Neuronal stem cell (in vitro differentiated cells): ENCODE measurements at places on chromosomes 2 and 18.
A peak's percentile ranks its signal among the peaks of the same experiment; 100 is the strongest.

- no peak overlapping the region for H3K27ac ChIP-seq
- DNase-seq = no peak
- no peak overlapping the region for H3K4me3 ChIP-seq
- no peaks in the 10 kb centered on the region for H3K27me3 ChIP-seq
- H3K36me3 ChIP-seq = no peaks in the 10 kb centered on the region
Measured at GRCh38 chr2:120226316-120226715, 3.1 kb upstream of the TMEM185B start.

GRCh38 chr2:171345971-171346722 lies 87.6 kb downstream of the METTL8 start:
- H3K36me3 ChIP-seq = no peaks in the 10 kb centered on the region
- H3K4me3 ChIP-seq = no peak overlapping the region
- no peak overlapping the region for H3K27ac ChIP-seq
- H3K4me1 ChIP-seq = no peaks in the 10 kb centered on the region

DNA sequence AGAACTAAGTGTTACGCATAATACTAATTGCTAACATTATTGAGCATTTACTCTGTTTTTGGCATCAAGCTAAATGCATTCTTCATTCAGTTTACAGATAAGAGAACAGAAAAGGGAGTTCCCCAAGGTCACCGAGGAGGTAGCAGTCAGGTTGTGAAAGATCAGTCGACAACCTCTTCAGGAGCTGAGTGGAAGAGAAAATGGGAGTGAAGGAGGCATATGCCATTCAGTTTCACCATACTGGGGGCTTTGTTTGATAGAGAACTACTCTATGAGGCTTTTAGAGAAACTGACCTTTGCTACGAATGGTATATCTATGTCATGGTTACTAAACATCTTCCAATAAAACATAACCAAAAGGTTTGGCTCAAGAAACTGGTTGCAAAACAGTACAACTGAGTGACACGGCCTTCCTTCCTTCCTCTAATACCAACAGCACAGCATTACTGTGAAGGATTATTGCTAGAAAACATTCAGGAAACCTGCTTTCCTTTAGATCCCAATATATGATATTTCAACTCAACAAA lies 112.1 kb downstream of the RBMS1 start:
- DNase-seq = no peak
- no peaks in the 10 kb centered on the region for H3K36me3 ChIP-seq
- H3K4me1 ChIP-seq = peaks cover 12% of the 10 kb centered on the region
- no peak overlapping the region for H3K4me3 ChIP-seq

- no peak overlapping the region for H3K27ac ChIP-seq
- H3K36me3 ChIP-seq = no peaks in the 10 kb centered on the region
- peaks cover 5% of the 10 kb centered on the region for H3K4me1 ChIP-seq
- DNase-seq = peak; percentile 43
- H3K27me3 ChIP-seq = no peaks in the 10 kb centered on the region
- H3K4me3 ChIP-seq = no peak overlapping the region
Measured at GRCh38 chr2:218074031-218074430, 5.0 kb downstream of the RUFY4 start.

GRCh38 chr2:1972422-1972821 lies 228.1 kb upstream of the PXDN start:
- H3K4me1 ChIP-seq = peaks cover 13% of the 10 kb centered on the region
- no peak overlapping the region for H3K27ac ChIP-seq
- DNase-seq = no peak
- no peaks in the 10 kb centered on the region for H3K36me3 ChIP-seq
- H3K27me3 ChIP-seq = no peaks in the 10 kb centered on the region
- no peak overlapping the region for H3K4me3 ChIP-seq

DNA sequence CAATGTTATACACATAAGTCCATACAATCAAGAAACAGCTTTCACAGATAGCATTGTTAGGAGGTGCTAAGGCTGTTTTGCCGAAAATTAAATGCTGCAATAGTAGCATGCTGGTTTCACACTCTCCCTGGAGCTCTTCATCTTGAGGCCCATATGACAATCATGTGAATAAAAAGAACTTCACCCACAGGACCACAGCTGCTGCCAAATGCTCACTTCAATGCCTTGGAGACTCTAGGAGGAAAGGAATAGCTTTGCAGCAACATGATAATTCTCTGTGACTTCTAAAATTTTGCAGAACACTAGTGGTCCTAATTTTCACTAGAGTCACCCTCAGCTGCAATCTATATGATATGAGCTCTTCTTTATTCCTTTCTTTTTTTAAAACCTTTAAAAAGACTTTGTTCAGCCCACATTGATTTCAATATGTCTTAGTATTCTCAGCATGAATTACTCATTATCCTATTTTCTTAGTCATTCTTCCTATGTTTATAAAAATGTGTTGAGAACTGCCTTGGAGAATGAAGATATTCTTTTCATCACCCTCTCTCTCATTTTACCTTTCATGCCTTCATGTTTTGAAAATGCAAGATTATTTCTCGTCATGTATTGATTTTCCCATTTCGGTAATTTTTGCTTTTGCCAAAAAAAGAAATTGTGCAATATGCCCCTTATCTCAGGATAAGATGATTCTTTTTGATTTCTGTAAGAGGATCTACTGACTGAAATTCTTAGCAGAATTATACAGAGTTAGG lies 108.2 kb downstream of the PDE1A start:
- H3K36me3 ChIP-seq = no peaks in the 10 kb centered on the region
- H3K4me1 ChIP-seq = no peaks in the 10 kb centered on the region
- H3K4me3 ChIP-seq = no peak overlapping the region
- H3K27me3 ChIP-seq = no peaks in the 10 kb centered on the region

DNA sequence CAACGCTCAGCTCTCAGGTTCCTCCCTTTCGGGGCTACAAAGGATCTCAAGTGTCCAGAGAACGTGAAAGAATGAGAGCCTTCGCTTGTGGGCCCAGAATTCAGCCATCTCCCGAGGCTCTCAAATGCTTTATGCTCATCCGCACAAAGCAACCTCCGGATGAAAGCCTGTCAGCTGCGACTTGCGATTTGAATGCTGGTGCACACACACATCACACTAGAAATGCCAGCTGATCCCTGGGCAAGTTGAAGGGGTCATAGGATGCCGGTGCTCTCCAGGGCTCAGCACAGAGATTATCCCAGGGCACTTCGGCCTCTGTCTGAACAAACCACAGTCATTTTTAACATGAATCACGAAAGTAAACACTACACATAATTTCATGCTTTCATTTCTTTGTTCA lies 141.8 kb upstream of the MYT1L start:
- no peak overlapping the region for H3K27ac ChIP-seq
- H3K4me3 ChIP-seq = no peak overlapping the region
- H3K27me3 ChIP-seq = no peaks in the 10 kb centered on the region
- DNase-seq = no peak
- no peaks in the 10 kb centered on the region for H3K4me1 ChIP-seq
- H3K36me3 ChIP-seq = no peaks in the 10 kb centered on the region

DNA sequence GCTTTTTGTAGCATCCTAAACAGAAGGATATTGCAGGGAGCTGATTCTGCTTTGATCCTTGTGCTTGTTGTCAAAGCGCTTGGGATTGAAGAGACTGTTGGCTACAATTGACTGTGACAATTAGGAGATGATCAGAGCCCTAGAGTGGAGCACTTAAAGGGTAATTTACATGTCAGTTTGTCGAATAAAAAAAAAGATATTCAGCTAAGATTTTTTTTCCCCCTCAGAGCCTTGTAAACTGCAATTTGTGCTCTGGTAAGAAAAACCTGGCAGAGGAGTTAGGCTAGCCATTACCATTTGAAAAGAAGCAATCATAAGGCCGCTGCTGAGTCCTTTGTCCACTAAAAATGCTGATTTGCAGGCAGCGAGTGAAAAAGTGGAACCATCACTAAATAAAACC lies 47.8 kb upstream of the ZEB2 start:
- no peaks in the 10 kb centered on the region for H3K36me3 ChIP-seq
- H3K27ac ChIP-seq = peak overlapping the region; percentile 26
- peaks cover 10% of the 10 kb centered on the region for H3K4me1 ChIP-seq

DNA sequence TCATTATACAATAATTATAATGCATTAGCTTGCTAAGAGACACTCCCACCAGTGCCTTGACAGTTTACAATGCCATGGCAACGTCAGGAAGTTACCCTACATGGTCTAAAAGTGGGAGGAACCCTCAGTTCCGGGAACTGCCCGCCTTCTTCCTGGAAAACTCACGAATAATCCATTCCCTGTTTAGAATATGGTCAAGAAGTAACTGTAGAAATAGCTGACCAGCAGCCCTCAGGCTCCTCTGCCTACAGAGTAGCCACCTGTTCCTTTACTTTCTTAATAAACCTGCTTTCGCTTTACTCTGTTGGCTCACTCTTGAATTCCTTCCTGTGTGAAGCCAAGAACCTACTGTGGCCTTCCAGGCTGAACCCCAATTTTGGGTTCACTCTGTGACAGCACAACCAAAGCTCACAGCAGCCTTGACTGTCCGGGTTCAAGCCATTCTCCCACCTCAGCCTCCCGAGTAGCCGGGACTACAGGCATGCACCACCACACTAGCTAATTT lies 20.0 kb upstream of the PTPN2 start:
- no peak for DNase-seq
- no peak overlapping the region for H3K4me3 ChIP-seq
- no peaks in the 10 kb centered on the region for H3K36me3 ChIP-seq
- H3K27ac ChIP-seq = no peak overlapping the region

DNA sequence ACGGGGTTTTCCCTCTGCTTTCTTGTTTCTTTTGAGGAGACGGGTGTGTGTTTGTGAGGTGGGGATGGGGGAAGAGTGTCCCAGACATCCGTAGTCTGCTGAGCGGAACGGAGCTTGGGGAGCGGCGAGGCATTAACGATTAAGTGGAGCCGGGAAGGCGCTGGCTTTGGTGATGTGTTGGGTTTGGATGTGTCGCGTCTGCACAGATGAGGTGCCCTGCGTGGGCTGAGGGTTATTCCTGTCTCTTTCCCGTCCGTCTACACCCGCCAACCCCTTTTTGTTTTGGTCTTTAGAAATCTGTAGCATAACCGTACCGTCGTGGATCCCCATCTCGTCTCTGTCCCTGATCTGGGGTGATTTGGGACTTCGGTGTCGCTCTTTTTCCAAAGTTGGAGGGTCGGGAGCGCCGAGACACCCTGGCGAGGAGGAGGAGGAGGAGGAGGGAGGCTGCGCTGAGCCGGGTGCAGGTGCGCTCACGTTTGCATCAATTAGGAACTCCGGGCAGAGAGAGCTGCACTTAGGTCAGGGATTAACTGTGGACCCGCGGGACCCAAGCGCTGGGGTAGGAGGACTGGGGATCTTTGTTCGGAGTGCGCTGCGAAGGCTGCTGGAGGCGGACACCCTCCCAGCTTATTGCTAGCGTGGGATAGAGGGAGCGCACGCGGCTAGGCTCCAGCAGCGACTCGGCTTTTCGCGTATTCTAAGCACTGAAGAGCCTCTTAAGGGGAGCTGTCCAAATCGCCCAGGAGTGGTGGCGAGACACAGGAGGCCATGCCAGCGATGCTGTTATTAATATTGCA lies 720.3 kb downstream of the DPP10 start:
- no peaks in the 10 kb centered on the region for H3K36me3 ChIP-seq
- H3K27ac ChIP-seq = no peak overlapping the region
- H3K4me1 ChIP-seq = peaks cover 5% of the 10 kb centered on the region
- H3K27me3 ChIP-seq = peaks cover 22% of the 10 kb centered on the region

- no peak overlapping the region for H3K4me3 ChIP-seq
- no peaks in the 10 kb centered on the region for H3K4me1 ChIP-seq
- no peaks in the 10 kb centered on the region for H3K27me3 ChIP-seq
- no peak for DNase-seq
- H3K27ac ChIP-seq = no peak overlapping the region
Measured at GRCh38 chr2:53424902-53425301, 342.7 kb upstream of the CHAC2 start.

DNA sequence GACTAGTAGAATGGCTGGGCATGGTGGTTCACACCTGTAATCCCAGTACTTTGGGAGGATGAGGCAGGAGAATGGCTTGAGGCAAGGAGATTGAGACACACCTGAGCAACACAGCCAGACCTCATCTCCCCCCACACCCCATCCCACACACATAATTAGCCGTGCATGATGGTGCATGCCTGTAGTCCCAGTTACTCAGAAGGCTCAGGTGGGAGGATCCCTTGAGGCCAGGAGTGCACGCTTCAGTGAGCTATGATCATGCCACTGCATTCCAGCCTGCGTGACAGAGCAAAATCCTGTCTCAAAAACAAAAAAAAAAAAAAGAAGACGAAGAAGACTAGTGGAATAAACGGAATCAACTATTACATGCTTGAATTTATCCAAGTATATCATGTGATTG lies 150.0 kb downstream of the STK39 start:
- H3K36me3 ChIP-seq = peaks cover 32% of the 10 kb centered on the region
- no peak overlapping the region for H3K27ac ChIP-seq
- no peak overlapping the region for H3K4me3 ChIP-seq
- no peak for DNase-seq
- H3K27me3 ChIP-seq = no peaks in the 10 kb centered on the region

GRCh38 chr18:34221971-34222306 lies 2.8 kb downstream of the NOL4 start:
- H3K27ac ChIP-seq = no peak overlapping the region
- H3K4me3 ChIP-seq = peak overlapping the region; percentile 84
- H3K36me3 ChIP-seq = no peaks in the 10 kb centered on the region
- peaks cover 15% of the 10 kb centered on the region for H3K27me3 ChIP-seq
- H3K4me1 ChIP-seq = peaks cover 18% of the 10 kb centered on the region

DNA sequence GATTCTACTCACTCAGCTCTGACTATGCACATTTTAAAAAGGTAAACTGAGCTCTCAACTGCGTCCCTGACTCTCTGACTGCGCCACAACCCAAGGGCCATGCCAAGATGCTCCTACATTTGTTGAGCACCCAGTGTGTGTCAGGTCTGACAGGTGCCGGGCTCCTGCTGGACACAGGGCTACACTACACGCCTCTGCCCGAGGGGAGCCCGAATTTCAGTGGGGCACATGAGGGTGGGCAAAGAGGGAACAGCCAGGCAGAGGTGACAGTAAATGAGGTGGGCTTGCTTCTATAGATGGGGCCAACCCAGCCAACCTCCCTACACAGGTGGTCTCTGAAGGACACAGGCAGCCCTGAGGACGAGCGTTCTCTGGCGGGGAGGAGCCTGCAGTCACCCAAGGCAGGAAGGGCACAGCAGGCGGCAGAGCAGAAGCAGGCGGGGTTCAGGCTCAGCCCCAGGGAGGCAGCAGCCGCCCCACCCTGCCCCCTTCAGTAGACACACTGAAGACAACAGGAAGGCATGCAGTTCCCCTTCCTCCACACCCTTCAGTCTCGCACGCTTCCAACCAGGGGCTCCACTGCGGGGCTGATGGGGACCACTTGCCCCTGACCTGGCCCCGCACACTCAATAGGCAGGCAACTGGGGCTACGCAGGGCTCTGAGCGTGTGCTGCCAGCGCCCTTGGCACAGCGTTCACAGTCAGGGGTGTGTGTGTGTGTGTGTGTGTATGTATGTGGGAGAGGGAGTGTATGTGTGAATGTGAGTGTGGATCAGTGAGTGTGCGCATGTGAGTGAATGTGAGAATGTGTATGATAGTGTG lies 98.4 kb downstream of the UXS1 start:
- no peaks in the 10 kb centered on the region for H3K27me3 ChIP-seq
- peaks cover 8% of the 10 kb centered on the region for H3K4me1 ChIP-seq
- DNase-seq = no peak
- H3K36me3 ChIP-seq = peaks cover 88% of the 10 kb centered on the region

- no peak overlapping the region for H3K4me3 ChIP-seq
- no peak overlapping the region for H3K27ac ChIP-seq
- H3K4me1 ChIP-seq = no peaks in the 10 kb centered on the region
- DNase-seq = no peak
- H3K27me3 ChIP-seq = no peaks in the 10 kb centered on the region
Measured at GRCh38 chr2:13822365-13822764, 810.2 kb upstream of the LRATD1 start.
